ENCODE measurements at places on chromosomes 3 and 15. TPM values are rescaled to one million over a fixed set of nuclear protein-coding genes. Genes with fewer than 3 reads are reported as not detected.

Gene RHCG
- not detected for total RNA-seq

Gene WDR49
- under 0.01 TPM for total RNA-seq

Gene OR5H15
- not detected for total RNA-seq

Gene SH3GL3
- total RNA-seq, result not detected

Gene ALDH1A2
- total RNA-seq, result 2.3 TPM

Gene CEP152
- 23.9 TPM for total RNA-seq

Gene DTWD1
- 17.7 TPM for total RNA-seq

Gene ARRDC4
- total RNA-seq, result 1.9 TPM

Gene CORO2B
- total RNA-seq, result 3.7 TPM

Gene BOC
- total RNA-seq, result 0.86 TPM

Gene CAMK2N2
- total RNA-seq, result not detected

Gene P4HTM
- total RNA-seq, result 16.8 TPM

Gene EPHB3
- not detected for total RNA-seq

Data from thoracic aorta endothelial cell (primary cell).